Heart left ventricle (tissue), 16 donors: ENCODE measurements at places on chromosomes 3 and 15. TPM values are rescaled to one million over a fixed set of nuclear protein-coding genes. Genes with fewer than 3 reads are reported as not detected.

DNA sequence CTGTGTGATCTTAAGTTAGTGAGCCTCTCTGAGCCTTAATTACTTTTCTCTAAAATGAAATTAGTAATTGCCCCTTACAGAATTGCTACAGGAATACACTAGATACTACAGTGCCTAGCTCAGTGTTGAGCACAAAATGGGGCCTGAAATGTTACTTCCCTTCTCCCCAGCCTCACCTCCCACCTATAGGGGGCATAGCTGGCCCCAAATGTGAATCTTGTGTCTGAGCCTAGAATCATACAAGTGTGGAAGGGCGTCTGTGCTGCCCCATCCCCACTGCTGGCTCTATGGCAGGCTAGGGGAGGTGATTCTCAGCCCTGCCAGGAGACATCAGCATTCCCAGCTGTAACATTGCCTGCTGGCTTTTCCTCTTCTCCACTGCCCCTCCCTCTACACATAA is 42.7 kb downstream of the IFT122 start:
- peaks cover 33% of the 10 kb centered on the region for H3K36me3 ChIP-seq
- H3K27ac ChIP-seq: peak overlapping the region; percentile 72
- no peak for DNase-seq
- H3K4me1 ChIP-seq: peaks cover 16% of the 10 kb centered on the region

DNA sequence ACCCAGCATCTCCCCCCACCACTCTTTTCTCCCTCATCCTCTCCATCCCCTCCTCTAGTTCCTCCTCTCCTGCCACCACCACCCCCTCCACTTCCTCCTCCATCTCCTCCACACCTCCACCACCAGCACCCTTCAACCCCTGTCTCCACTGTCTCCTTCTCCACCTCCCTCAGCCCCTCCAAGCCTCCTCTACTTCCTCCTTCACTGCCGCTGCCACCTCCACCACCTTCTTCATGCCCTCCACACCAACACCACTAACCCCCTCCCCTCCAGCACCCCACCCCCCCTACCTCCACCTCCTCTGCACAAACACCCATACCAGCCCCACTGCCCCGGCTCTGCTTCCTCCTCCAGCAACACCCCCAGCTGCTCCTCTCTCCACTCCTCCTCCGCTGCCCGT is 88.0 kb downstream of the HES1 start:
- H3K4me1 ChIP-seq: no peaks in the 10 kb centered on the region
- no peaks in the 10 kb centered on the region for H3K36me3 ChIP-seq
- DNase-seq: no peak
- H3K4me3 ChIP-seq: no peak overlapping the region

Gene SYNM
- 311 TPM for total RNA-seq

Gene TMEM42
- total RNA-seq: 8.7 TPM

- H3K27ac ChIP-seq: no peak overlapping the region
- DNase-seq: no peak
- H3K27me3 ChIP-seq: no peaks in the 10 kb centered on the region
- no peaks in the 10 kb centered on the region for H3K36me3 ChIP-seq
Measured at GRCh38 chr15:34206011-34206410, 3.9 kb downstream of the KATNBL1 start.

Gene ITGA11
- 7.8 TPM for total RNA-seq

Gene SAXO2
- 2.7 TPM for total RNA-seq

- no peak for DNase-seq
- H3K36me3 ChIP-seq: no peaks in the 10 kb centered on the region
- H3K27me3 ChIP-seq: no peaks in the 10 kb centered on the region
- no peak overlapping the region for H3K27ac ChIP-seq
Measured at GRCh38 chr15:35289024-35289617, 204.0 kb upstream of the NANOGP8 start.

Gene NPAP1
- total RNA-seq: not detected

Gene GOLGA6A
- total RNA-seq: not detected

- H3K4me3 ChIP-seq: no peak overlapping the region
- H3K27me3 ChIP-seq: no peaks in the 10 kb centered on the region
- no peaks in the 10 kb centered on the region for H3K36me3 ChIP-seq
- no peak overlapping the region for H3K27ac ChIP-seq
- H3K4me1 ChIP-seq: peaks cover 32% of the 10 kb centered on the region
Measured at GRCh38 chr3:13083898-13084297, 10.7 kb upstream of the IQSEC1 start.

Gene NR2E3
- not detected for total RNA-seq

Gene AADAC
- total RNA-seq: not detected

Gene CPA3
- total RNA-seq: 0.53 TPM

Gene KIF15
- total RNA-seq: 0.67 TPM

- no peak overlapping the region for H3K27ac ChIP-seq
- H3K4me3 ChIP-seq: no peak overlapping the region
- no peak for DNase-seq
- no peaks in the 10 kb centered on the region for H3K27me3 ChIP-seq
Measured at GRCh38 chr3:13571831-13572750, 23.2 kb downstream of the FBLN2 start.

DNA sequence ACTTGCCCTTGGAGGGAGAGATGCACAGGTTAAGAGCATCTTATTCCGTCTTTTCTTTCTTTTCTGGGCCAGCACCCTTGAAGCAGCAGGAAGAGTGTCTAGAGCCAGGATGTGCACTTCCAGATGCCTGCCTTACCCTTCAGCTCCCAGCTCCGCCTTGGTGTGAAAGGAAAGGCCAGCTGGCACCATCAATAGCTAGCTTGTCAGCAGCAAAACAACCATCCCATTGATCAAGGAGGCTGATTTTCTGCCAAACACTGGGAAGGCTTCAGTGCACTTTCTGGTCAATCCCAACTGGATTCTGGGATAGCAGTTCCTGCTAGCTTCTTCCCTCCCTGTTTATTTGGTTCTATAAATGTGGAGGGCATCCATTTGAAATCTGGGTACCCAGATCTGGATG is 110.9 kb upstream of the GALNT15 start:
- H3K27ac ChIP-seq: no peak overlapping the region
- DNase-seq: no peak
- no peak overlapping the region for H3K4me3 ChIP-seq
- H3K36me3 ChIP-seq: no peaks in the 10 kb centered on the region

Gene TTLL13
- not detected for total RNA-seq

- DNase-seq: no peak
- peaks cover 86% of the 10 kb centered on the region for H3K36me3 ChIP-seq
- H3K27ac ChIP-seq: no peak overlapping the region
- H3K27me3 ChIP-seq: no peaks in the 10 kb centered on the region
- H3K4me1 ChIP-seq: no peaks in the 10 kb centered on the region
Measured at GRCh38 chr3:182837855-182838454, 44.7 kb downstream of the ATP11B start.

GRCh38 chr3:136186344-136186743 is 9.8 kb downstream of the MSL2 start:
- H3K27ac ChIP-seq: no peak overlapping the region
- no peak for DNase-seq
- no peak overlapping the region for H3K4me3 ChIP-seq
- no peaks in the 10 kb centered on the region for H3K27me3 ChIP-seq
- peaks cover 17% of the 10 kb centered on the region for H3K4me1 ChIP-seq

Gene PIERCE2
- 5.7 TPM for total RNA-seq

Gene DAZL
- total RNA-seq: not detected

DNA sequence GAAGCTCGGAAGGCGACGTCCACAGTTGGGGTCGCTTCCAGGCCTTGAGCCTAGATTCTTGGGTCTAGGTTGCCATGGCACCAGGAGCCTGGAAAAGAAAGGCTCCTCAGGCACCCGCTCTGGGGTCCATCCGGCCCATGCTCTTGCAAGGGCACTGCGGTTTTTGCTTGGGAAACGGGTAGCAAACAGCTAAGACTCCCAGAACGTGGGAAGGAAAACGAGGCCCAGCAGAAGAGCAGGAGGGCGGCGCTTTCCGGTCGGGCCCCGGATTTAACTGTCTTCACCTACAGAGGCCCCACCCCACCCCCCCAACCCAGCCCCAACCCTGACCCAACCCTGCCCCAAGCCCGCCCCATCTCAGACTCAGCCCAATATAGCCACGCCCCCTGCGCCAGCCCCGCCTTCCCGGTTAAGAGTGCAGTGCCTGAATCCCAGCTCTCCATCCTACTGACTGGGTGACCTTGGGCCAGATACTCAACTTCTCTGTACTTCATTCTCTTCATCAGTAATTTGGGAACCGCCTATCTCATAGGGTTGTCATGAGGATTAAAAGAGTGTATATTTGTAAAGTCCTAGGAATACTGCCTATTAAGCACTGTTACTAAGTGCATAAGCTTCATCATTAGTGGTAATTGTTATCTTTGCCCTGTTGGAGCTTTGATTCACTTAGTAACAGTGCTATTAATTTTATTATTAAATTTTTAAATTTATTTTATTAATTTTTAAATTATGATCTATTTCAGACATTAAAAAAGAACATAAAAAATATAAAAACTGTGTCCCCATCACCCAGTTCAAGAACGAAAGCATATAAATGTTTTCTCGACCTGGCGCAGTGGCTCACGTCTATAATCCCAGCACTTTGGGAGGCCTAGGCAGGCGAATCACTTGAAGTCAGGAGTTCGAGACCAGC is 28.4 kb upstream of the SMAD6 start:
- no peak overlapping the region for H3K27ac ChIP-seq
- no peaks in the 10 kb centered on the region for H3K36me3 ChIP-seq
- H3K27me3 ChIP-seq: no peaks in the 10 kb centered on the region
- DNase-seq: peak; percentile 24
- no peak overlapping the region for H3K4me3 ChIP-seq
- peaks cover 5% of the 10 kb centered on the region for H3K4me1 ChIP-seq

GRCh38 chr15:40310001-40310959 is 2.5 kb upstream of the PLCB2 start:
- peak; percentile 86 for DNase-seq
- no peak overlapping the region for H3K4me3 ChIP-seq
- peaks cover 10% of the 10 kb centered on the region for H3K4me1 ChIP-seq

Gene EFCC1
- 1.3 TPM for total RNA-seq

GRCh38 chr15:99707473-99708270 is 25.6 kb downstream of the LYSMD4 start:
- H3K4me1 ChIP-seq: peaks cover 81% of the 10 kb centered on the region
- no peaks in the 10 kb centered on the region for H3K36me3 ChIP-seq
- H3K4me3 ChIP-seq: no peak overlapping the region
- no peak for DNase-seq

Gene GATA2
- total RNA-seq: 6.0 TPM

DNA sequence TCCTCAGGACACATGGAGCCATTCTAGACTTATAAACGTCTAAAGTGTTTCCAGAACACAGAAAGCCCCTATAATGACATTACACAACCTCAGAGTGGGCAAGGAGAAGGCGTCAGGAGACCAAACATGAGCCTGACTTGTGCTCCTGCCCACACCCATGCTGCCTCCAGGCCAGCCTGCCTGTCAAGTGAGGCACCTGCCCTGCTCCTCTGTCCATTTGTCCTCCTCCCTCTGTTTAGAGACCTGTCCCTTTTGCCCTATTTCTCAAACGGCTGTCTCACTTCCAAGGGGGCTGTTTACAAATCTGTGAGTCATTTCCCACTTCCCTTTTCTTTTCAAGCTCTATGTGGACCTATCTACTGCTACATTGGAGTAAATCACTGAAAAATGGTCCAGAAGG is 21.0 kb downstream of the ZDHHC3 start:
- H3K27me3 ChIP-seq: no peaks in the 10 kb centered on the region
- DNase-seq: no peak
- peaks cover 11% of the 10 kb centered on the region for H3K4me1 ChIP-seq
- H3K36me3 ChIP-seq: peaks cover 25% of the 10 kb centered on the region
- no peak overlapping the region for H3K27ac ChIP-seq
- no peak overlapping the region for H3K4me3 ChIP-seq

- no peaks in the 10 kb centered on the region for H3K36me3 ChIP-seq
- no peak for DNase-seq
- H3K27ac ChIP-seq: peak overlapping the region; percentile 27
- no peaks in the 10 kb centered on the region for H3K27me3 ChIP-seq
- H3K4me3 ChIP-seq: no peak overlapping the region
Measured at GRCh38 chr3:105847452-105847851, 21.4 kb downstream of the CBLB start.

Gene NEK10
- total RNA-seq: 3.4 TPM

Gene PPP2R3A
- total RNA-seq: 125 TPM

DNA sequence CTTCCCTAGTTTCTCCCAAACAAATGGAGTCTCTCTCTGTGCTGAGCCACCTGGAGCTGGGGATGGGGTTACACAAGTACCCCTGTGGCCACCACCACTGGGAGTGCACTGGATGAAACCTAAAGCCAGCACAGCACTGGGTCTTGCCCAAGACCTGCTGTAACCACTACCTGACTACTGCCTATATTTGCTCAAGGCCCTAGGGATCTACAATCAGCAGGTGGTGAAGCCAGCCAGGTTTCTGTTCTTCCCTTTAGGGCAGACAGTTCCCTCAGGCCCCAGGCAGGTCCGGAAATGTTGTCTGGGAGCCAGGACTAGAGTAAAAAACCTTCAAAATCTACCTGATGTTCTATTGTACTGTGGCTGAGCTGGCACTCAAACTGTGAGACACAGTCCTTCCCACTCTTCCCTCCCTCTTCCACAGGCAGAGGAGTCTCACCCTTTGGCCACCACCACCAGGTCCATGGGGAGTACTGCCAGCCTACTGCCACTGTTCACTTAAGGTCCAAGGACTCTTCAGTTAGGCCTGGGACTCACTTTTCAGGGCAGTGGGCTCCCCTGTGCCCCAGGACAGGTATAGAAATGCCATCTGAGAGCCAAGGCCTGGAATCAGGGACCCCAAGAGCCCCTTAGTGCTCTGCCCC is 23.8 kb downstream of the C3orf20 start:
- H3K4me1 ChIP-seq: no peaks in the 10 kb centered on the region
- H3K36me3 ChIP-seq: no peaks in the 10 kb centered on the region
- H3K4me3 ChIP-seq: no peak overlapping the region
- no peak for DNase-seq

GRCh38 chr3:77040216-77040615 is 317 bp downstream of the ROBO2 start:
- H3K27me3 ChIP-seq: peaks cover 16% of the 10 kb centered on the region
- DNase-seq: no peak
- H3K36me3 ChIP-seq: no peaks in the 10 kb centered on the region
- no peaks in the 10 kb centered on the region for H3K4me1 ChIP-seq
- H3K4me3 ChIP-seq: peak overlapping the region; percentile 46

DNA sequence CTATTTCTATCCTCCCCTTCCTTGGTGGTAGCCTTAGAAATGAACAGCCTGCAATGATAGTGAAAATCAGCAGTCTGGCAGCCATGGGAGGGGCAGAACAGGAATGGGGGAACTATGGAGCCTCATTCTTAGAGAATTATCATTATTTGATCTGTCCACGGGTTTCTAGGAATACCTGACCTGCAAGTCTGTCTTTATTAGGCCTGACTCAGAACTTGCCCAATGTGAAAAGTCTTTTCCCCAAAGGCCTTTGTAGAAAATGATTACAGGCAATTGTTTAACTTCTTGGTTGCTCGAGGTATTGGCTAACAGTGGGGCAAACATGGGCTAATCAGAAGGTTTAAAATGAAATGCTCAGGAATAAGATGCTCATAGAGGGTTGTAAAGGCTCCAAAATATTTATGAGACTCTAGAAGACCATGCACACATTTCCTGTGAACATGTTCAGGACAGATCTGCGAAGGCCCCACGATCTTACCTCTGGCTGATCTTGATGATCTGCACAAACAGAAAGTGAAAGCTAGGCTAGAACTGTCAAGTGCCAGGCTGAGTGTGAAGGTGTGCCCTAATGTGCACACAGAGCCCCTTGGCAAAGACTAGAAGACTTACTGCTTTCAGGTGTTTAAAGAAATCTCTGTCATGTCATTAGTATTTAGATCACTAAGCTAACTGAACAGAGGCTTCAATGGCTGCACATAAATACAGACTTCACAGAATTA is 39.6 kb upstream of the LAMP3 start:
- H3K4me1 ChIP-seq: no peaks in the 10 kb centered on the region
- H3K4me3 ChIP-seq: no peak overlapping the region
- H3K27ac ChIP-seq: no peak overlapping the region
- no peaks in the 10 kb centered on the region for H3K36me3 ChIP-seq
- no peak for DNase-seq
